ENCODE measurements at places on chromosomes 12 and 14. TPM values are rescaled to one million over a fixed set of nuclear protein-coding genes. Genes with fewer than 3 reads are reported as not detected.

DNA sequence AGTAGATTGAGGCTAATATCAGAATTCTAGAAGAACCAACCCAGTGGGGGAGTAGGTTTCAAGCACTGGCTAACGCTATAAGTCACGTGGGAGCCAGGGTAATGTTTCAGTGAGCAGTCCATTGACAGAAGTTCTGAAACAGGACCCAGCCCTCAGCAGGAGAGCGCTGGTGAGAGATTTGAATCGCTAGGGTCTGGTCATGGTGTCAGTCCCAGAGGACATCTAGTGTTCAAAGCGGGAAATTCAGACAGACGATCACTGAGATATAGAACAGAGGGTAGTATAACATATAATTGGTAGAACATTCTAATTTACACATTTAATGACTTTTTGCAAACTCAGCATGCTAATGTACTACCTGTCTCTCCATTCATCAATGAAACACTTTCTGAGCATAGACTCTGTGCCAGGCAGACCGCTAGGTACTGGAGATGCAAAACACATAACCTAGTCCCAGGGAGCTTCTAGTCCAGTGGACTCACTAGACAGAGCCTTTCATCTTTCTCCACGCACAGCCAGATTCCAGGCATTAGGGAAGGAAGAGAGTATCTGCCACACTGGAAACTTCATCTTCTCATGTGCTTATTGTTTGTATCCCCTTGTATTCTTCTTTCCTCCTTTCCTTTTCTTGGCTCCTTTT lies 35.4 kb upstream of the RNASE3 start:
- no peak overlapping the region for H3K27ac ChIP-seq
- no peak overlapping the region for H3K4me3 ChIP-seq
- peaks cover 4% of the 10 kb centered on the region for H3K4me1 ChIP-seq
- H3K36me3 ChIP-seq: no peaks in the 10 kb centered on the region
- peaks cover 23% of the 10 kb centered on the region for H3K27me3 ChIP-seq

GRCh38 chr14:92965281-92965680 lies 42.3 kb downstream of the CHGA start:
- H3K27ac ChIP-seq: no peak overlapping the region
- H3K36me3 ChIP-seq: peaks cover 10% of the 10 kb centered on the region
- H3K4me1 ChIP-seq: no peaks in the 10 kb centered on the region
- no peaks in the 10 kb centered on the region for H3K27me3 ChIP-seq
- no peak overlapping the region for H3K4me3 ChIP-seq

The SERPINA1 gene
- not detected for total RNA-seq

The GALNT8 gene
- 0.76 TPM for total RNA-seq

GRCh38 chr14:100589071-100589759 lies 2.0 kb upstream of the BEGAIN start:
- H3K4me3 ChIP-seq: no peak overlapping the region
- no peak for DNase-seq
- no peak overlapping the region for H3K27ac ChIP-seq
- H3K36me3 ChIP-seq: no peaks in the 10 kb centered on the region

The CELA1 gene
- total RNA-seq: not detected

GRCh38 chr12:51529651-51529970 lies 61.4 kb upstream of the SCN8A start:
- peaks cover 18% of the 10 kb centered on the region for H3K27me3 ChIP-seq
- no peaks in the 10 kb centered on the region for H3K36me3 ChIP-seq
- peaks cover 11% of the 10 kb centered on the region for H3K4me1 ChIP-seq
- H3K4me3 ChIP-seq: no peak overlapping the region

GRCh38 chr12:84691266-84691665 lies 221.3 kb downstream of the SLC6A15 start:
- H3K4me3 ChIP-seq: no peak overlapping the region
- H3K27ac ChIP-seq: no peak overlapping the region
- H3K36me3 ChIP-seq: no peaks in the 10 kb centered on the region
- H3K4me1 ChIP-seq: no peaks in the 10 kb centered on the region

DNA sequence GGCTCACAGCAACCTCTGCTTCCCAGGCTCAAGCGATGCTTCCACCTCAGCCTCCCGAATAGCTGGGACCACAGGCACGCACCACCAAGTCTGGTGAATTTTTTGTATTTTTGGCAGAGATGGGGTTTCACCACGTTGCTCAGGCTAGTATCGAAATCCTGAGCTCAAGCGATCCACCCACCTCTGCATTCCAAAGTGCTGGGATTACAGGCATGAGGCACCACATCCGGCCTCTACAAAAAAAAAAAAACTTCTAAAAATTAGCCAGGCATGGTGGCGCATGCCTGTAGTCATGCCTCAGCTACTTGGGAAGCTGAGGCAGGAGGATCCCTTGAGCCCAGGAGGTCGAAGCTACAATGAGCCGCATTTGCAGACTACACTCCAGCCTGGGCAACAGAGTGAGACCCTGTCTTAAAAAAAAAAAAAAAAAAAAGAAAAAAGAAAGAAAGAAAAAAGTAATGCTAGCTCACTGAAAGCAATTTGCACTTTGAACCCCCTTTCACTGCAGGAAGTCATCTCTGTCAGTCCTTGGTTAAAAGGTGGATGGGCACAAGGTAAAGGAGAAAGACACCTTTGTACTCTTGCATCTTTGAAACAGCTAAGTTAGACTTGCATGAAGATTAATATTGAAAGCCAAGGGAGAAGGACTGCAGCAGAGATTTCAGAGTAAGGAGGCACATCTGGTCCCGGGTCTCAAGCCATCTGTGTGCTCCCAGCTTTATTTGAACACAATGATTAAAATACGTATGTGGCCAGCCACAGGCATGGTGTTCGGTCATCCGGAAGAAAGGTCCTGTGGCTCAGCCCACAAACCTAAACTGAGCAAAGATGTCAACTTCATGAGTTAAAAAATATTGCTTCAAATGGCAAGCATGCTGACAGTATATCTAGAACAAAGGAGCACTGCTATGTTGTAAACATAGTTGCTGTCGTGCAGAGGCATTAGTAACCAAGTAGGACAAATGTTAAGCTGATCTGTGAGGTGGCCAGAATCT lies 103.8 kb upstream of the HMGA2 start:
- no peak overlapping the region for H3K27ac ChIP-seq
- H3K4me3 ChIP-seq: no peak overlapping the region
- H3K36me3 ChIP-seq: no peaks in the 10 kb centered on the region

The ZBTB1 gene
- 58.3 TPM for total RNA-seq

DNA sequence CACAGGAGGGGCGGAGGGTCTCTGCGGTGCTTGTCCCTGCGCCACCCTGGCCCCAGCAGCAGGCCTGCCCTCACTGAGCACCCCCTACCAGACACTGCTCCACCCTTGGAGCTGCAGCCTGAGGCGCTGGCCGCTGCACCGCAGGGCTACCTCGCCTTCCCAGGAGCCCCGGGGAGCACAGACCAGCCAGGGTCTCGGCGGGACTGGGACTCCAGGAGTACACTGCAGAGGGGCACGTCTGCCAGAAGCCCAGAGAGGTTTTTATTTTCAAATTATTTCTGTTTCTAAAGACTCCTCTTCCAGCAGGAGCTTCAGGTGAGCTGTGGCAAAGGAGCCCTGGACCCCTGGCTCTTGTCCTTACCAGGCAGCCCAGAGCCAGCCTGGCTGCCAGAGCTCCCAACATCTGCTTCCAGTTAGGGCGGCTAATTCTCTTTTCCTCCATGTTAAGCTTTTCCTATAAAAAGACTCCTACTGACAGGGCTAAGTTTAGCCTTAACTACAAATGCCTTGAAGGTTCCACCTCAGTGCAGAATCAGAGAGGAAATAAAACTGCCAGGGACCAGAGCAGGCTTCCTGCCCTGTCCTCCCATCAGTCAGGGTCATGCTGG lies 26.4 kb downstream of the DEGS2 start:
- DNase-seq: no peak
- no peak overlapping the region for H3K4me3 ChIP-seq
- no peaks in the 10 kb centered on the region for H3K27me3 ChIP-seq
- peak overlapping the region; percentile 55 for H3K27ac ChIP-seq
- H3K36me3 ChIP-seq: peaks cover 97% of the 10 kb centered on the region

The C12orf57 gene
- 185 TPM for total RNA-seq

The ANG gene
- total RNA-seq: 1.4 TPM

GRCh38 chr14:63624701-63625100 lies 17.0 kb downstream of the WDR89 start:
- DNase-seq: no peak
- no peak overlapping the region for H3K27ac ChIP-seq
- H3K4me1 ChIP-seq: peaks cover 4% of the 10 kb centered on the region
- no peak overlapping the region for H3K4me3 ChIP-seq
- peaks cover 21% of the 10 kb centered on the region for H3K36me3 ChIP-seq
- no peaks in the 10 kb centered on the region for H3K27me3 ChIP-seq

DNA sequence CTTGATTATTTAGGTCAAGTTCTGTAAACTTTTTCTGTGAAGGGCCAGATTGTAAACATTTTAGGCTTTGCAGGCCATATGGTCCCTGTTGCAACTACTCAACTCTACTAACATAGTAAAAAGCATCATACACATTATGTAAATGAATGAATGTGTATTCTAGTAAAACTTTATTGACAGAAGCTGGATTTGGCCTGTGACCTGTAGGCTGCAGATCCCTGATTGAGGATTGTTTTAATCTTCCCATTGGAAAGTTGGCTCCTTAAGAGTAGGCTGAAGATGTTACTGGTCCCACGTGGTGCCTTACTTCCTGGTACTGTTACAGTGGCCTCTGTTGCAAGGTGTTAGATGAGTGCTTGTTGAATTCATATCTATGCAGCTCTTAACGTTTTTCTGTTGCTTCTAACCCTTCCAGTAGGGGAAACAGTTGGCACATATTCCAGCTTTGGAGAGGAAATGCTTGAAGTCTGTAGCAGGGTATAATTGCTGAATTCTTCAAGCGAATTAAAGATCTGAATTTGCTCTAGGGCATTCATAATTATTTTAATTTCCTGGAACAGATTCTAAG lies 133.6 kb upstream of the DNM1L start:
- peaks cover 6% of the 10 kb centered on the region for H3K27me3 ChIP-seq
- no peaks in the 10 kb centered on the region for H3K4me1 ChIP-seq
- H3K27ac ChIP-seq: no peak overlapping the region
- H3K4me3 ChIP-seq: no peak overlapping the region
- H3K36me3 ChIP-seq: no peaks in the 10 kb centered on the region

DNA sequence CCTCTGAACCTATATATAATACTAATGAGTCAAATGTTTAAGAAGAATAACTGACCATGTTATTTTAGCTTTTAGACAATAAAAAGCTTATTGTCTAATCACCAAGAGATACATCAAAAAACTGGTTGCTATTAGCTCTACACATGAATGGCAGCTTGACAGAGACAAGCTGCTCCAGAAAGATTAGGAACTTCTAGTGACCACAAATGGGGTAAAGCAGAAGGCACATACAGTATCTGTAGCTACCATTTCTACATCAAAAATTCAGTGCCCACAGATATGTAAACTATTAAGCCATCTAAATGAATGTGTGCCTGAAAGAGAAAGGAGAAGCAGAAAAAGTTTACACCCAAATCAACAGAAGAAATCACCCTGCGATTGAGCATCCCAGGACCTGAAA lies 2.4 kb downstream of the AREL1 start:
- H3K4me1 ChIP-seq: peaks cover 37% of the 10 kb centered on the region
- no peak overlapping the region for H3K27ac ChIP-seq
- H3K36me3 ChIP-seq: peaks cover 7% of the 10 kb centered on the region
- DNase-seq: no peak

GRCh38 chr12:12158858-12159257 lies 88.1 kb downstream of the BCL2L14 start:
- H3K27ac ChIP-seq: no peak overlapping the region
- DNase-seq: no peak
- no peaks in the 10 kb centered on the region for H3K4me1 ChIP-seq
- no peak overlapping the region for H3K4me3 ChIP-seq
- H3K36me3 ChIP-seq: no peaks in the 10 kb centered on the region
- H3K27me3 ChIP-seq: peaks cover 55% of the 10 kb centered on the region

DNA sequence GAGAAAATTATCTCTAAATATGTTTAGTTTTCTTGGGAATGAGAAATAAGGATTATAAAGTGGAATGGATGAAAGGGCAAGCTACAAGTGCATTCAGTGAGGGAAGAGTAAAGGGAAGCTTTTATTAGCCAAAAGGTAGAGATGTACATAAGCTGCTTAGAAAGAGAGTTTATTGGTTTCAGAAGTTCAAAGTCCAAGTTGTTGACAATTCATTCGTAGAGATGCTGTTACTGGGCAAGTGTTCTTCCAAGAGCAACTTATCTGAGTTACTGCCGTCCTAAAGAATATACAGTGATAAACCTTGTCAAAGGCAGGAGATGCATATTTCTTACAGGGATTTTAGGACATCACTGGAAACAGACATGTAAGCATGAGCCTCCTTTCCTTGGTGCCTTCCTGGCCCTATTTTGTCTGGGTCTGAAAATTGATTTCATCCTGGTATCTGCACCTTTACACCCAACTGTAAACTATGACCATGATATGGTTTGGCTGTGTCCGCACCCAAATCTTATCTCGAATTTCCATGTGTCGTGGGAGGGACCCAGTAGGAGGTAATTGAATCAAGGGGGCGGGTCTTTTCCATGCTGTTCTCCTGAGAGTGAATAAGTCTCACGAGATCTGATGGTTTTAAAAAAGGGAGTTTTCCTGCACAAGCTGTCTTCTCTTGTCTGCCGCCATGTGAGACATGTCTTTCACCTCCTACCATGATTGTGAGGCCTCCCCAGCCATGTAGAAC lies 46.8 kb downstream of the TRMT5 start:
- H3K4me3 ChIP-seq: no peak overlapping the region
- peaks cover 2% of the 10 kb centered on the region for H3K36me3 ChIP-seq
- DNase-seq: no peak
- no peaks in the 10 kb centered on the region for H3K27me3 ChIP-seq
- H3K4me1 ChIP-seq: peaks cover 1% of the 10 kb centered on the region
